ENCODE measurements at places on chromosomes 5 and 9.

DNA sequence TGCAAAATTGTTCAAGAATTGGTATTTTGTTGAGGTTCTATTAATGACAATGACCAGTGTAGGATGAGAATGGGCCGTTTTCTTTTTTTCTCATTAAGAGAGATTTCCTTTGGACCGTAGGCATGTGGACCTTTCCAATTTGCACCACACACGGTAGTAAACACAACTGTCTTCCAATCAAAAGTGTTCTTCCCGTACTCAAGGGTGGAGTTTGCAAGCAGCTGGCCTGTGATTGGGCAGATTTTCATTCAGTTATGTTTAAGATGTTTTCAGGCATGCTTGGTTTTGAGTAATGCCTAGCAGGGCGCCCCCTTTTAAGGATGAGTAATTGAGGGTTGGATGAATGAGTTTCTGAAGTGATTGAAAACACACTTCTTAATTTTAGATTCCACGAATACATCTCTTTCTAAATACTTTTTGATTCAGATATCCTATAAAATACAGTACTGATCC, 2.5 kb downstream of the KDM3B start:
- DNase-seq = peak; percentile 66

DNA sequence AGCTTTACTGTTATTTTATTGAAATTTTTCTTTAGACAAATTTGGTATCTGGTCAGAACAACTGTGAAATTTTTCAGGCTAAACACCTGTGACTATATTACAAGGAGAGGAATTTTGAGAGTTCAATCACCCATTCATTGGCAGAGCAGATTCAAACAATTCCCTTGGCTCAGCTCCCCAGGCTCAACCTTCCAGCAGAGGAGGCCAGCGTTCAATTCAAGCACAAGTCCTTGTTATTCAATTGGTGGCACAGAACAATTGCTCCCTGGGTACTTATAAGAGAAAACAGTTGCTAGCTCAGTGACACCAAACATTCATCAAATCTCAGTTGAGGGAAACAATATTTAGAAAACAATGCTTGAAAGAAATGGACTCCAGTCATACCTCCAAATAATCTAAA, 83.3 kb downstream of the SUSD1 start:
- no peak for DNase-seq

DNA sequence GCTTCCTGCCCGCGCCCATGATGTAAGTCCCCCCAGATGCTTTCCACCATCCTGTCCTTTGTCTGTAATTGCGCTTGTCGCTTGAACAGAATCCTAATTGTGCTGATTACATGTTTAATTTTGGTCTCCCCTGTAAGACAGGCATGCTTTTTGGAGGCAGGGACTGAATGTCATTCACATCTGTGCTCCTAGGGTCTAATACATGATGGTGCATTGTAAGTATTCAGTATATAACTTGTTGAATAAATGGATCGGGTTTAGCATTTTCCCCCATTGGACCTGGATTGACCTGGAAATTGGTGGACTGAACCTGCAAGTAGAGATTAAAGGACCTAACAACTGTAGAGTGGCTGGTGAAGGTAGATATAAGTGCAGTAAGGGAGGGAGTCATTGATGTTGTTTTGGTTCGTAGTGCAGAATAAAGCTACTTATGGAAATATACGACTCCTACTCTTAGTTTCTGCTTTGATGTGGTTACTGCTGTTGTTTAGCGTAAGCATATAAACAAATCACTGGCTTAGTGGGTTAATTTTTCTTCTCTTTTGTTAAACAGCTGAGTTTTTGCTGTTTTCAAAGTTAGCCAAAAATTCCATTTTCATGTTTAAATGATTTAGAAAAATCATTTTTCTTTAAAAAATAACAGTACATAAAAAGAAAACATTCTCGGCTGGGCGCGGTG, 57.3 kb downstream of the TRIO start:
- DNase-seq = no peak

- DNase-seq = no peak
Observed at GRCh38 chr5:15951550-15951949, 228.0 kb downstream of the MARCHF11 start.

DNA sequence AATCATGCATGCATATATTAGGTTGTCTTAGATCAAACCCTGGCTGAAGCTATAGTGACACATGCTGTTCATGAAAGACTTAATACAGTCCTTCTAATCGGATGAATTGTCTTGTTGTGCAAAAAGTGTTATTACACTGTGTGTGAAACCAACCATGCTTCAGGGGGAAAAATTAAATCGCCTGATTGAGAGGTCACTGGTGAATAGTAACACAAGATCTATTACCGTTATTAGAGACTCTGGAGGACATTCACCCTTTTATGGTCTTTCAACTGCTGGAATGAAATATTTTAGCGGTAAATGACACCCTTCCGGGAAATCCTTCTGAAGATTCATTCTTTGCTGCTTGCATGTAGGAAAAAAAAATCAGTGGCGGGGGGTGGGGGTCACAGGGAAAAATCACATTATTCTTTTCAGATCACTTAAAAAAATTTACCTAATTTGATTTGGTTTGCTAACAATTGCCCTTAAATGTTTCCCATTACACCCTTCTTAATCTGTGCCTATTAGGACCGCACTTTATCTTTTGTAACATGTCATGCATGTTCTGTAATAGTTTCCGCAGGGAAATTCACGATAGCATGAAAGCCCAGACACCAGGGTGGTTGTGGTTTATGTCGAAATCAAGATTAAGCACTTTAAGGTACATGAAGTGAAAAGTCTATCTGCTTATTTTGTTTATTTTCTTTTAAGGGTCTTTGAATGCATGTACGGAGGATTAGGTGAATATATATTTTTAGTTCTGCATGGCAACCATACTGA, 120.6 kb downstream of the FOCAD start:
- no peak for DNase-seq

- no peak for DNase-seq
Observed at GRCh38 chr5:160378330-160378729, 7.9 kb upstream of the C1QTNF2 start.

DNA sequence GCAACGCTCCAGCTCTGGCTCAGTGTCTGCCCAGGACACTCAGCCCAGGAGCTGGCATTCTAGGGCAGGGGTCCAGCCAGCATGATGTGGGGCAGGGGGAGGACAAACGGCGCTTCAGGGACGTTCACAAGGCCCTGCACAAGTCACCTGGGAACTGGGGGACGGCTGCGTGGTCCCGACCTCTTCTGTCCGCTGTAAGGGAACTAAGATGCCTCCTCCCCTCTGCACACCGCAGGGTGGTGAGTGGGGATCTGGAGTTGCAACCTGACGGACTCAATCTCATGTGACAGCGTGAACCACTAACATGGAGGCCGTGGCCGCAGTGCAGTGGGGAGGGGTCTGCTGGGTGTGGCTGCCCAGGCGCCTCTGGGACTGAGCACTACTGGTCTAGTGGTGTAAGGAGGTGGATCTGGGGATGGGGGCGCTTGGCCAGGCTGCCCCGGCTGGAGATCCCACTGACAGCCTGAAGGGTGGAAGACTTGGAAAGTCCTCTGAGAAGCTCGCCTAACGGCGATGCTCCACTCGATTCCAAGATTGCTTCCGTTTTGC, 88.0 kb upstream of the RAPGEF1 start:
- no peak for DNase-seq

GRCh38 chr5:154098465-154098864, 59.7 kb downstream of the MFAP3 start:
- DNase-seq = no peak

GRCh38 chr5:13985731-13986418, 41.4 kb upstream of the DNAH5 start:
- DNase-seq = no peak

DNA sequence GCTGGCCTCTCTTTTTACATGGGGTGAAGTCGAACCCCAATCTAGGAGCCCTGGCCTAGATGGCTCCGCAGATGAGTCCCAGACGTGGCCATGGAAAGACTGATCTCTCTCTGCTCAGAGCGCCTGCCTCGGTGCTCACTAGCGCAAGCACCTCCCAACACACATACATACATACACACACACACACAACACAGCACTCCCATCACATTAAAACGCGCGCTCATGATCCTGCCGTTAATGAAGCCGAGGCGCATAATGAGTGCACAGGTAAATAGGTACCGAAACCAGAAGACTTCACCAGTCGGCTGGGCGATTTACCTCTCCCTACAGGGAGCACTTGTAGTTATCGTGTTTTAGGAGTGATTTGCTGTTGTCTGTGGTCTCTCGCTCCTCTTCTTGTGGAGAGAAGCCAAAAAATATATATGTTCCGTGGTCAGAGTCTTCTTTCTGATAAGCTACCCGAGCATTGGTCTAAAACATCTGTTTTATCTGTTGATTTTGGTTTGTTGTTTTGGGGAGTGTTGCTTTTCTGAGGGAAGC, 207.7 kb downstream of the MEF2C start:
- DNase-seq = no peak

DNA sequence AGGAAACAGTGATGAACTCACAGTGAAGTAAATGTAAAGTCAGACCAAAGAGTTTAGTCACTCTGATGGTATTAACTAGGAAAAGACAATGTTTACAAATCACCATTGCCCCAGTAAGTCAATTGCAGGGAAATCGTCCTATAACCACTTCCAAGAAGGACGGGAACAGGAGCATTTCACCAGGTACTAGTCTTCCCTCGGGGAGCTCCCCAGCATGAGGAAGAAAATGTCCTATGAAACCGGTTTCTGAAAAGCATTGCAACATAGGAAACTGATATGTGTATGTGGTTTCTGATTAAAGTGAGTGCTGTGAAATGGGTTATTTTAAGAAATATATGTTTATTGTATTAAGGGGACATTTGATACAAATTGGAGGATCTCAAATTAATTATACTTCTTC, 626.7 kb upstream of the ADAMTS16 start:
- no peak for DNase-seq

GRCh38 chr5:179747811-179748210, 15.2 kb downstream of the MAML1 start:
- DNase-seq = no peak

DNA sequence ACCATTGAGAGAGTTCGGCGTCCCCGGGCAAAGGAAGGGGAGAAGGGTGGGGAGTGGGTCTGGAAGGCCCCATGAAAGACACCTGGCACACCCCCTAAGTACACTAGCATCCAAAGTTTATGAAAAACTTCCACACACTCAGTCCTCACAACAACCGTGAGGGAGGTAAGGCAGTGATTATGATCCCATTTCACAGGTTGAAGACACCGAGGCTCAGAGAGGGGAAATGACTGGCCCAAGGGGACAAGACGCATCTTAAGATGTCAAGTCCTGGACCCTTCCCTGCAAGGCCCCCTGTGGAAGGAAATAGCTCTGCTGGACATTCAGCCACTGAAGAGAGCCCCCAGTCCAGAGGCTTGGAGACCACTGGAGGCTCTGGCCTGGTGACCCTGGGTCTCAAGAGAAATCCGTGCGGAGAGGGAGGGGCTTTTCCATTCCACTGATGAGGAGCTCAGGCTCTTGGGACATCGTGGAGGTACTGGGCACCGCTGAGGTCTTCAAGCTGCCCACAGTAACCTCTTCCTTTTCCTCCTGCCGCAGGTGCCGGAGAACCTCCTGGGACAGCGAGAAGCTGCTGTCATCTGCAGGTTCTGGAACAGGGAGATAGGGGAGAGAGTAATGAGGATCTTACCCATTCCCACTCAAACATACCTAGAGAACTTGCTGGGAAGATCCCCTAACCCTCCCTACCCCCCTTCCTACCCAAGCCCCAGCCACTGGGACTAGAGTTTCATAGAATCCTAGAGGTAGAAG, 5.2 kb downstream of the SMIM33 start:
- DNase-seq = no peak
